ENCODE measurements at places on chromosomes 6 and 20. TPM values are rescaled to one million over a fixed set of nuclear protein-coding genes. Genes with fewer than 3 reads are reported as not detected.

The CRIP3 gene
- total RNA-seq, result 0.53 TPM

The ARMH2 gene
- not detected for total RNA-seq

The RCAN2 gene
- not detected for total RNA-seq

The PLG gene
- total RNA-seq, result not detected

The SUMO4 gene
- not detected for total RNA-seq

The DEFB115 gene
- total RNA-seq, result not detected

The PAQR8 gene
- 1.1 TPM for total RNA-seq

The PERP gene
- total RNA-seq, result 85.8 TPM

The TDP2 gene
- 30.9 TPM for total RNA-seq

The TMEM170B gene
- 0.59 TPM for total RNA-seq

The PACRG gene
- total RNA-seq, result not detected

The HRH3 gene
- not detected for total RNA-seq

The TAAR1 gene
- total RNA-seq, result not detected

The GPR63 gene
- total RNA-seq, result 0.32 TPM

The BPIFB2 gene
- total RNA-seq, result not detected

The OR2B6 gene
- 0.14 TPM for total RNA-seq

The NOX3 gene
- not detected for total RNA-seq

The GPR31 gene
- not detected for total RNA-seq
